Stimulated activated naive CD4-positive, alpha-beta T cell treated with Interleukin-2 at 50 U/mL for 16 hours (primary cell): ENCODE measurements at places on chromosomes 3 and 15.

DNA sequence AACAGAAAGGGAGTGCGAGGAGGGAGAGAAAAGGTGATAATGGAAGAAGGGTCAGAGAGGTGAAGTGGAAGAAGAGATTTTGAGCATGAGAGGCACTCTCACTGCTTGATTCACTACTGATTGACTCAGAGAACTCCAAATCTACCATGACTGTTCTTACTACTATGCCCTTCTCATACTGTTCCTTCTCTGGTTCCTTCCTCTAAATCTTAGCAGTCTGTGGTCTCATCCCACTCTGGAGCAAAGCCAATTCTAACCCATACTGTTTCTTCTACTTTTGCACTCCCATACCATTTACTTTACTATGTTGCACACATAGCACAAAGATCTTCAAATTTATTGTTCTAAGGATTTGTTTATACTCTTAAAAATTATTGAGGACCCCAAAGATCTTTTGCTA is 100.8 kb downstream of the DTWD1 start:
- no peak for DNase-seq

DNA sequence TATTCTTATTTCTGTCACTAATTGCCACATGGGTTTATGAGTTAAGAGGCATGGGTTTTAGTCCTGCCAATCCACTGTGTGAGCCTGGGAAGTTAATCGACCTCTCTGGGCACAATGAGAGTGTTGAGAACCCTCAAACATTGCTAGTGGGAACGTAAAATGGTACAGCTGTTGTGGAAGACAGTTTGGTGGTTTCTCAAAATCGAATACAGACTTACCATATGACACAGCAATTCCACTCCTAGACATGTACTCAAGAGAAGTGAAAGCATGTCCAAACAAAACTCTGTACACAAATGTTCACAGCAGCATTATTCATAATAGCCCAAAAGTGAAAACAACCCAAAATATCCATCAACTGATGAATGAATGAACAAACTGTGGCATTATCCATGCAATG is 5.7 kb upstream of the GNB5 start:
- DNase-seq: no peak

GRCh38 chr3:124517306-124517705 is 212.9 kb upstream of the UMPS start:
- DNase-seq: no peak

DNA sequence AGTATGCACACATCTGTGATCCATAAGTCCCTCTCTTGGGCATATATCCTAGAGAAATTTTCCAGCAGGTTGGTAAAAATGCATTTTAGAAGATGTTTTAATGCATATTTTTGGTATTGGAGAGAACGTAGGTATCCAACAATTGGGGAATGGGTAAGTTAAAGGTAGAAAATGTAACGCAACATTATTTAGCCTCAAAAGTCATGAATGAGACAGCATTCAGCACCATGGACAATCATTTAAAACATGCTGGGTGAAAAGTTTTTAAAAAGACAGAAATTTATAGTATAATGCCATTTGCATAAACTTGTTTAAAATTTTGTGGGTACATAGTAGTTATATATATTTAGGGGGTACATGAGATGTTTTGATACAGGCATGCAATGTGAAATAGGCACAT is 43.4 kb downstream of the TRIM69 start:
- DNase-seq: no peak

DNA sequence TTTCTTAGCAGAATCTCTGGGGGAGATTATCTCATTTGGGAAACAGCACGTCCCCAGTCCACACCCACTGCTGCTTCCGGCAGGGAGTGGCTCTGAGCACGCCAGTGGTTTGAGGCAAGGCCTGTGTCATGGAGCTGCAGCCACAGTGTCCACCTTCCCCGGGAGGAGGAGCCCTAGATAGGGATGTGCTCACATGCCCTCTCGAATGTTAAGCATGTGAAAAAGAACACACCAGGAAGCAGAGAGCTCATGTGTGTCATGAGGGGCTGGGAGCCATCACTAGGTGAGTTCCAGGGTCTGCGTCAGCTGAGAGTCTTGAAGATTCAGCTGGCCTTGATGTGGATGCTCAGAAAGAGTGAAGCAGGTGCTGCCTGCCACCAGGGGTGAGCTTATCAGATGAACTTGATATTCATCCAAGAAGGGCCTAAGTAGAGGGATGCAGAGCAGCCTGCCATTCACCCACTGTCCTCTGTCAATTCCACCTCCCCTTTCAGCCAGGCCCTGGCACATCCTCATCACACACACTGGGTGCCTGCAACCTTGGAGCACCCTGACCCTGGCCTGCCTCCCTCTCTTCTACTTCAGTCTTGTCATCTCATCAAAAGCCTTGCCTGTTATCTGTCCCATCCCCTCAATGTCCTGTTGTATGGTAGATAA is 16.3 kb downstream of the ITGA11 start:
- no peak for DNase-seq

DNA sequence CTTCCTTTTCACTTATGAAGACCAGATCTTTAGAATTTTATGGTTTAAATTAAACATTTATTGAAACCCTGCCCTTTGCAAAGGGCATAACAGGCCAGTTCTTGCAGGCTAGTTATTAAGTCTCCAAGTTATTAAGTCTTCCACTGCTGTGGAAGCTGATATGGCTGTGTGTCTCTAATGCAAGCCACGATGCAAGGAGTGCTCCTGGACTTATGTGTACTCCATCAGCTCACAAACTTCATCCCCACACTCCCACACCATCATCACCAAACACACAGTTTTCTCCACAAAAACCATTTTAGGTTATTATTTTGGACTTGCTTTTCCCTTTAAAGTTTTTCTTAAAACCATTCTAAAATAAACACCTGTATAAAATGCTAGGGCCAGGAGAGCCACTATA is 62.4 kb downstream of the ZIC4 start:
- no peak for DNase-seq

- no peak for DNase-seq
These were observed 9.1 kb downstream of the MRPS11 start for GRCh38 chr15:88476635-88477060.

GRCh38 chr3:18223571-18223970 is 201.6 kb downstream of the SATB1 start:
- no peak for DNase-seq

GRCh38 chr15:34927726-34928125 is 41.8 kb downstream of the AQR start:
- no peak for DNase-seq

- DNase-seq: no peak
These were observed 164.5 kb downstream of the THSD4 start for GRCh38 chr15:71279757-71280141.

- DNase-seq: no peak
These were observed 544.7 kb upstream of the ROBO2 start for GRCh38 chr3:76495216-76495615.

DNA sequence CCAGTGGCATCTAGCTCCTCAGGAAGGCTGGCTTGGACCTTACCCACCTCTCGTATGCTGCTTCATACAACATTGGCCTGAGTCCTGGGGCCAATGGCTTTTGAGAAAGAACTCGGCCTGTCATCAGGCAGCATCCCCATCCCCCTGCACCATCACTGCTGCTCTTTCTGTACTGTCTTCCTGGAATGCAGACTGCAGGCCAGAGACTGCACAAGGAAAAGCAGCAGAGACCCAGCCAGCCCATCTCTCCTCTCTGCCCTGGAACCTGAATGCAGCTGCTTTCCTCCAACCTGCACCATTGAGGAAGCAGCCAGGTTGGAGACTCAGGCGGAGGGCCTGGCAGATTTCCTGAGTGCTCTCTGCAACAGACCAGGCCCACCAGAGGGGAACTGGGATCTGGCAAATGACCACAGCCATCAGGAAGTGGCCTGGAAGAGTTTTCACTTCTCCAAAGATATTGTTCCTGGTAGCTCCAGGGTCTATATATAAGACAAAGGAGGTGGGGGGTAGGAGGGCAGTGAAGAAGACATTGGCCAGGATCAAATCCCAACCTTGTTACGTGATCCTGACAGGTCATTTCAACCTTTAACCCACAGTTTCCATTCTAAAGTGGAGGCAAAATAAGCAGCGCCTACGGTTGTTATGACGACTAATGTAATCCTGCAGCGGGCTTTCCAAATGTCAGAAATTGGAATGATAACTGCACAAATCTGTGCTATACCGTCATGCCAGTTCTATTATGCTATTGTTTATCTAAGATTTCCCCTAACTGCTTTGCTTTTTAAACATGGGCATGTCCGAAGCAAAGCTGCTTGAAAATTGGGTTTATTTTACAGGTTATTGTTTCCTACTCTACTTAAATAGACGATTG is 24.4 kb upstream of the RAB7A start:
- no peak for DNase-seq

DNA sequence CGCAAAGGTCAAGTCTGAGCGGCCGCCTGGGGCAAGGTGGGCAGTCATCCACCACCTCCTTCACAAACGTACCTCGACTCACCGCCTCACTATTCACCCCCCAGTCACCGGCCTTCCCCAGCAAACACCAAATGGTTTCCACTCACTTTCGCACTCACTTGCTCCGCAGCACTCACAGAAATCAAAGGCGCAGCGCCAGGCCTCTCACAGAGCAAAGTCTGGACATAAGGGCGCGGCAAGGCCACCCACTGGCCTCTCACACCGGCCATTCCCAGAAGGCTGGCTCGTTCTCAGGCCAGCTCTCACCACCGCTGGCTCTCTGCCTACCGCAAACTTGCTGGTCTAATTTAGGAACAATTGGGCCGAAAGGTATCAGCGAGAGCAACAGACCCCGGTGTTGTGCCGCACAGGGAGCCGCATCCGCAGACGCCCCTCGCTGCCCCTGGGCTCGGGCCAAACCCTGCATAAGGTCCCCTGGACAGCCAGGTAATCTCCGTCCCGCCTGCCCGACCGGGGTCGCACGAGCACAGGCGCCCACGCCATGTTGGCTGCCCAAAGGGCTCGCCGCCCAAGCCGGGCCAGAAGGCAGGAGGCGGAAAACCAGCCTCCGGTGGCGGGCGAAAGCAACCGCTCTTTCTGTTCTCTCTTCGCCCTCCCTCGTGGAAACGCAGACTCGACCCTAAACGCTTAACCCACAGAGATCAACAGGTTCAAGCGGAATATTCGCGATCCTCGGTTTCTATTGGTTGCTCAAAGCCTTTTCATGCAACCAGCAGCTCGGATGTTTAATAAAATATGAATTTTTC is 2.9 kb downstream of the SHOX2 start:
- DNase-seq: no peak

DNA sequence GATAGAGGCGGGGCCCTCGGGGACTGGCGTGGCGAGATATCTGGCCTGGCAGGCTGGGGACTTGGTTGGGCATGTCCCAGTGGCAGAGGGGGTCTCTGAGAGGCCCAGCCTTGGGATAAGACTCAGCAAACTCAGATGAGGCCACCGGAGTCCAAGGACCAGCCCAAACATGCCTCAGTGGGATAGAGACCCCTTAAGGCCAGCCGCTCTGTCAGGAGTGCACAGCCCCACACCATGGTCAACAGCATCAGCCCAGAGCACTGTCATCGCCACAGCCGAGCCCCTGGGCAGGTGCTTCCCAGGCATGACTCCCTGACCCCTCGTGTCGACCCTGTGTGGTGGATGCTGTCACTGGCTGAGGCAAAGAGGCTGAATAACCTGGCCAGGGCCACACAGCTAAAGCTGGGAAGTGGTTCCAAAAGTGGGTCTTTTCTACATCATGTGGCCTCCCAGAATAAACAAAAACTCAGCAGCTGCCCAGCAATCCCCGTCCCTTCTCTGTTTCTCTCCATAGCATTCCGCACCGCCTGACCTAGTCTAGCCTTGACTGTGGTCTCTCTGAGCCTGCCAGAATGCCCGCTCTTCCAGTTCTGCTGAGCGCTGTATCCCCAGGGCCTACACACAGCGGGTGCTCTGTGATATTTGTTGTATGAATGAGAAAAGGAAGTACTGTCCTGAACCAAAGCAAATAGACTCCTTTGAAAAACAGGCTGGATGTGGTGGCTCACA is 15.1 kb downstream of the CTSH start:
- DNase-seq: no peak

DNA sequence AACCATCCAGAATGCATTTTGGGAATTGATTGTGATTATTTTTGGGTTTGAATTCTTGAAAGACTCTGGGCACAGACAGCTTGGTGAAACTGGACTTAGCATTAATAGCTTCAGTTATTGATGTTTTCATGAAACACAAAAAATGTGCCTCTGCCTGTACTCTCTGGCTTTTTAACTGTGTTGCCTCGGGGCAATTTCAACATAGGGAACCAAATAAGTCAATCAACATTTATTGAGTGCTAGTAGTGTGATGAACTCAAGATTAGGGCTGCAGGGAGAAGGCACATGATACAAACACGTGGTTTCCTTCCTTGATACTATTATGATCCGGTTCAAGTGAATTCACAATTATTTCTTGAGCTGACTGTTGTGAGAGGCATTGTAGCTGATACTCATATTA is 50.8 kb downstream of the UNC13C start:
- DNase-seq: no peak

- no peak for DNase-seq
These were observed 193.6 kb downstream of the CLSTN2 start for GRCh38 chr3:140128631-140129030.

- no peak for DNase-seq
These were observed 5.1 kb downstream of the ABHD5 start for GRCh38 chr3:43695863-43696262.

DNA sequence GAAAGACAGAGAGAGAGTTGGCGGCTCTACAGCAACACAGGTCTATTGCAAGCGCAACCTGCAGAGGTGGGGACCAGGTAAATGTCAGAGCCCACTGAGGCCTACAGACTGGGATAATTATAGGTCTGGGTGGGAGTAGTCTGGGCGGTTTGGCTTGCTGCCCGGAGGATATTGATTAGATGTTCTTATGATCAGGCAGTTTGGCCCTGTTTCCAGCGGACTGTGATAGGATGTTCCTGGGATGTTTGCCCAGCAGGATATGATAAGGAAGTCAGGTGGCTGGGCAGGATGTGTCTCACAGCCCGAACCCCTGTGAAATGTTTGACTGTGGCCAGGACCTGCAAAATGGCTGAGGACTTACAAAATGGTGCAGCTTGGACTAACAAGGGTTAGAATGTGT is 364.9 kb downstream of the NAALADL2 start:
- no peak for DNase-seq

- DNase-seq: no peak
These were observed 126.8 kb downstream of the BDH1 start for GRCh38 chr3:197428952-197429351.

GRCh38 chr3:179882292-179882691 is 154.4 kb downstream of the PEX5L start:
- DNase-seq: no peak

- DNase-seq: no peak
These were observed 11.2 kb downstream of the ALDH1A3 start for GRCh38 chr15:100890850-100891249.

- no peak for DNase-seq
These were observed 120.6 kb downstream of the CPNE4 start for GRCh38 chr3:131914090-131914691.
